ENCODE measurements at places on chromosomes 3 and 15. TPM values are rescaled to one million over a fixed set of nuclear protein-coding genes. Genes with fewer than 3 reads are reported as not detected.

DNA sequence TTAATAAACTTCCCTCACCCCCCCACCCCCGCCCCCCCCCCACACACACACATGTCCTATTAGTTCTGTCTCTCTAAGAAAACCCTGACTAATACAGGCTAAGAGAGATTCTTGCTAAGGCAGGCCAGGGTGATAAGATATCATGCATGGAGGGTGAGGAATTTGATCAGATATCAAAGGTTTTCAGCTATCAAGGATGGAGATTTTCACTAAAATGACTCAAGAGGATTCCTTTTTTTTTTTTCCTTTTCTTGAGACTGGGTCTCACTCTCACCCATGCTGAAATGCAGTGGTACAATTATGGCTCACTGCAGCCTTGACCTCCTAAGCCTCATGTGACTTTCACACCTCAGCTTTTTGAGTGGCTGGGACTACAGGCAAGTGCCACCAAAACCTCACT is 14.9 kb upstream of the SENP7 start:
- no peaks in the 10 kb centered on the region for H3K27me3 ChIP-seq
- no peaks in the 10 kb centered on the region for H3K4me1 ChIP-seq
- no peak overlapping the region for H3K4me3 ChIP-seq
- no peak for DNase-seq
- no peaks in the 10 kb centered on the region for H3K36me3 ChIP-seq

DNA sequence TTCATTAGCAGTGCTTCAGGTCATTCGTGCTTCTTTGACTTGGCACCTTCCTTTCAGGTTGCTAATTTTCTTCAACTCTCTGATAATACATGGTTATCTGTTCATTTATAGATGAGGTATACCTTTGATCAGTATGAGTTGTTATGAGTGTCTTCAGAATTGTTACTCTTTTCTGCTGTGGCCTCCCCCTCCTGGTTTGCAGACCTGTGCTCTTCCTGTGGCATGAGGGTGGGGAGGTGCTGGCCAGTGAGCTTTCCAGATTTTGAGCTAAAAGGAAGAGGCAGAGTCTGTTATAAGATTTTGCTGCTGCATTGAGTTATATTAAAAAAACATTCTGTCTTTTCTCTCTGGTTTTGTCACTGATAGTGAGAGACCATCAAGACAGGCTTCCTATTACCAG is 30.8 kb upstream of the GOLGA6L9 start:
- H3K36me3 ChIP-seq, result no peaks in the 10 kb centered on the region
- H3K27ac ChIP-seq, result no peak overlapping the region
- no peak overlapping the region for H3K4me3 ChIP-seq

DNA sequence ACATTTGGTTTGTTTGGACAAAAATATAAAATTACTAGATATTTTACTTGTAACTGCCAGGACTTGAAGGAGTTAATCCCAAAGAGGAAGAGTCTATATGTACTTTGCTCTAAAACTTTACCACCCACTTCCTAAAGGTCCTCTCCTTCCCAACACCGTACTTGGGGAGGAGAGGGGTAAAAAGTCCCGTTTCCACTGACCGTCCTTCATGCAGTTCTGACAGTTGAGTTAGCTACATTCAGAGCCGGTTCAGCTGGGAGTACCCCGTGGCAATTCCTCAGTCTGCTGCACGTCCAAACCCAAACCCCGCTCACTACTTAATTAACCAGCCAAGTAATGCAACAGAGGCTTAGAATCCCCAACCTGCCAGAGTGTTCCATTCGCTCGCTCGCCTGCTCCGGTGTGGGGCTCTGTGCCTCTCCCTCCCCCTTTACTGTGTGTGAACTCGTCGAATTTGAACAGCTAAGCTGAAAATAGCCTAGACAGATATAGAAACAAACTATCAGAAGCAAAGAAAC is 519.7 kb downstream of the FOXP1 start:
- no peaks in the 10 kb centered on the region for H3K36me3 ChIP-seq
- no peak for DNase-seq
- H3K27ac ChIP-seq, result peak overlapping the region; percentile 99
- peaks cover 15% of the 10 kb centered on the region for H3K4me1 ChIP-seq

DNA sequence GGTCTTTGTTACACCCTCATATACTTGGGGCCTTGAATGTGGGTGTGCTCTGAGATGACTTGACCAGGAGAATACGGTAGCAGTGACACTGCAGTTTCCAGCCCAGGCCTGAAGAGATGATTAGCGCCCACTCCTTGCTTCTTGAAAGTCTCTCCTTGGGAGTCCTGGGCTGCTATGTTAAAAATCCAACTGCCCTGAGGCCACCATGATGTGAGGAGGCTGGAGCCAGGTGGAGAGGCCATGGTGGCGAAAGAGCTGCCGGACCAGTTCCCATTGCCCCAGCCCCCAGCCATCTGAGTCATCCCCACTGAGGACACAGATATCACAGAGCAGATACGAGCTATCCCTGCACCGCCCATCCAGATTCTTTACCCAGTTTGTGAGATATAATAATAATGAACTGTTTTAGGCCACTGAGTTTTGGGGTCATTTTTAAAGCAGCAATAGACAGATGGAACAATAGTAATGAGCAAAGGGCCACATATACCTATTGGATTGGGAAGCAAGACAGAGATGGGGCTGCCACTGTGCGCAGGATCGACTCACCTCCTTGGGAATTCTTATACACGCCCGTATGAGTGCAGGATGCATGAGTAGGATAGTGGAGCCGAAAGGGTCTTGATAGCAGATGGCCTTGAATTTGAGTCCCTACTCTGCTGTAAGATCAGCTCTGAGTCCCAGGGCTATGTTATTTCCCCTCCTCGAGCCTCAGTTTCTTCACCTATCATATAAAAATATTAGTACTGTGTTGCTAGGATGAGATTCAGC is 12.1 kb upstream of the GATA2 start:
- no peaks in the 10 kb centered on the region for H3K27me3 ChIP-seq
- H3K4me1 ChIP-seq, result no peaks in the 10 kb centered on the region
- DNase-seq, result no peak
- H3K4me3 ChIP-seq, result no peak overlapping the region
- H3K36me3 ChIP-seq, result no peaks in the 10 kb centered on the region
- no peak overlapping the region for H3K27ac ChIP-seq

DNA sequence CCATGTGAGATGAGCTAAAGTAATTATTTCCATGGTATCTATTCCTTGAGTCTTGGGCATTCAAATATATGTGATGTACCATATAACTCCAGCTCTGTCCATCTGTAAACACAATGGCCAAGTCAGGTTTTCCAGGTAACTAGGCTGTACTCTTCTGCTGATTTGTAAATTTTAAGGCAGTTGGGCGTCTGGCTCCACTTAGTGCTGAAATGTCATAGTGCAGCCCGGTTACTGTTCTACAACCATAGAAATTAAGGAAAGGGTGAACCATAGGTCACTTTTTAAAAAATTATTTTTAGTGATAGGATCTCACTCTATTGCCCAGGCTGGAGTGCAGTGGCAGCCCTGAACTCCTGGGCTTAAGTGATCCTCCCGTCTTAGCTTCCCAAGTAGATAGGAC is 44.7 kb upstream of the GOLM2 start:
- no peaks in the 10 kb centered on the region for H3K36me3 ChIP-seq
- no peak overlapping the region for H3K27ac ChIP-seq
- H3K4me3 ChIP-seq, result no peak overlapping the region
- no peaks in the 10 kb centered on the region for H3K4me1 ChIP-seq

- H3K4me3 ChIP-seq, result no peak overlapping the region
- no peaks in the 10 kb centered on the region for H3K27me3 ChIP-seq
- DNase-seq, result no peak
- no peak overlapping the region for H3K27ac ChIP-seq
- no peaks in the 10 kb centered on the region for H3K4me1 ChIP-seq
These were observed 652.6 kb downstream of the FHIT start for GRCh38 chr3:60598671-60599070.

DNA sequence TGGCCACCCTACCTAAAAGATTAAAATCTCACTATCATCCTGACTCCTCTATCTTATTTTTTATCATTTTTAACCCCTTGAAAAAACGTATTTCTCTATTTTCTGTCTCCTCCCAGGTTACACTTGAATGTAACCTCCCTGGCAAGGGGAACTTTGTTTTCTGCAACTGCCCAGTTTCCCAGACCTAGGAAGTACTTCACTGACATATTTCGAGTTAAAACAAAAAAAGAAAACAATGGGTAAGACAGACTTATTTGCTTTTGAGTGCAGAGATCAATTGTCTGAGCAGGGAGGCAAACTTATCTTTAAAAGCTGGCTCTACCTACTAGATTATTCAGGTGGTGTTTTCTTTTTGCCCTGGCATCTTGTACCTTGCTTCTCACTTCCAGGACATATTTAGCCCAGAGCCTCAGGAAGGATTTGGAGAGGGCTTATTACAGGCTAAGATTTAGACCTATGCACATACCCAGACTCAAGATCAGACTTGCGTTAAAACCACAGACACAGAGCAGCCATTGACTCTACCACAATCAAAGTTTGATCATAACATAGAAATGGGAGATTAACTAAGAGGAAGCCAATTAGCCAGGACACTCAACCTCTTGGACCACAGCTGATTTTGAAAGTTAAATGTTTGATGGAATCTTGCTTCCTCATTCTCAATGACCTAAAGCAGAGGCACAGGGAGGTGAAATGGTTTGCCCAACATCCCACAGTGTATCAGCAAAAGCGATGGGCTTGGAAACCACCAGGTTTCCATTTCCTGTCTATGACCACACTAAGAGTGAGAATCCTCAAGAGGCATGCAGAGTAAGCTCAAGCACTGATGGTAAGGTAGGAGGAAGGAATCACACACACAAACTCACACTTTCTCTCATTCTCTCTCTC is 169.5 kb upstream of the THBS1 start:
- H3K27me3 ChIP-seq, result no peaks in the 10 kb centered on the region
- H3K4me1 ChIP-seq, result no peaks in the 10 kb centered on the region
- H3K36me3 ChIP-seq, result no peaks in the 10 kb centered on the region
- no peak for DNase-seq

- no peaks in the 10 kb centered on the region for H3K27me3 ChIP-seq
- no peak for DNase-seq
- H3K27ac ChIP-seq, result no peak overlapping the region
- H3K4me1 ChIP-seq, result no peaks in the 10 kb centered on the region
- H3K4me3 ChIP-seq, result no peak overlapping the region
- H3K36me3 ChIP-seq, result no peaks in the 10 kb centered on the region
These were observed 57.9 kb upstream of the DCUN1D1 start for GRCh38 chr3:183038221-183038620.

- no peak for DNase-seq
- no peak overlapping the region for H3K27ac ChIP-seq
- H3K4me3 ChIP-seq, result no peak overlapping the region
- H3K36me3 ChIP-seq, result no peaks in the 10 kb centered on the region
- no peaks in the 10 kb centered on the region for H3K4me1 ChIP-seq
These were observed 184.0 kb downstream of the BCHE start for GRCh38 chr3:165653130-165653778.

DNA sequence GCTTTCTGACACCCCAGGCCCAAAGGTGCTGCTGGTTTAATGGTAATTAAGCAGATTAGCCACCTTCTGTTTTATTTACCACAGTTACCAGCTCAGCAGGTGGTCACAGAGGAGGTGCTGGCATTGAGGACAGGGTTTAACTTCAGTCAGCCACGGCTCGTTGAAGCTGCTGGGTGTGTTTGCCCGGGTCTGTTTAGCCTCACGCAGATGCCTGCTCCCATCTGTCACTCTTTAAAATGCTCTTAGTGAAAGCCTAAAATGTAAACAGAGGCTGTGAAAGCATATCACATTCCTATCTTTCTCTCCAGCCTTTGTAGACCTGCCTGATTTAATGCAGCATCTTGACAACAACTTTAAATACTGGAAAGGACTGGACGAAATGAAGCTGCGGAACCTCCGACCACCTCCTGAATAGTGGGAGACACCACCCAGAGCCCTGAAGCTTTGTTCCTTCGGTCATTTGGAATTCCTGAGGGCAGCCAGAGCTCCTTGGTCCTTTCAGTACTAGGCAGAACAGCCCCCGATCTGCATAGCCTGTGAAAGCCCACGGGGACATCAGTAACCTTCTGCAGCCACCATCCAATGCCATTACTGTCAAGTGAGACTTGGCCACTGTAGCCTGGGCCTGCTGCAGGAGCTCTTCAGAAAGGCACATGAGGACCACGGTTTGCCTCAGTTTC is 156.0 kb downstream of the PDE8A start:
- no peak overlapping the region for H3K27ac ChIP-seq
- no peaks in the 10 kb centered on the region for H3K36me3 ChIP-seq
- H3K27me3 ChIP-seq, result no peaks in the 10 kb centered on the region
- no peak for DNase-seq
- no peak overlapping the region for H3K4me3 ChIP-seq

DNA sequence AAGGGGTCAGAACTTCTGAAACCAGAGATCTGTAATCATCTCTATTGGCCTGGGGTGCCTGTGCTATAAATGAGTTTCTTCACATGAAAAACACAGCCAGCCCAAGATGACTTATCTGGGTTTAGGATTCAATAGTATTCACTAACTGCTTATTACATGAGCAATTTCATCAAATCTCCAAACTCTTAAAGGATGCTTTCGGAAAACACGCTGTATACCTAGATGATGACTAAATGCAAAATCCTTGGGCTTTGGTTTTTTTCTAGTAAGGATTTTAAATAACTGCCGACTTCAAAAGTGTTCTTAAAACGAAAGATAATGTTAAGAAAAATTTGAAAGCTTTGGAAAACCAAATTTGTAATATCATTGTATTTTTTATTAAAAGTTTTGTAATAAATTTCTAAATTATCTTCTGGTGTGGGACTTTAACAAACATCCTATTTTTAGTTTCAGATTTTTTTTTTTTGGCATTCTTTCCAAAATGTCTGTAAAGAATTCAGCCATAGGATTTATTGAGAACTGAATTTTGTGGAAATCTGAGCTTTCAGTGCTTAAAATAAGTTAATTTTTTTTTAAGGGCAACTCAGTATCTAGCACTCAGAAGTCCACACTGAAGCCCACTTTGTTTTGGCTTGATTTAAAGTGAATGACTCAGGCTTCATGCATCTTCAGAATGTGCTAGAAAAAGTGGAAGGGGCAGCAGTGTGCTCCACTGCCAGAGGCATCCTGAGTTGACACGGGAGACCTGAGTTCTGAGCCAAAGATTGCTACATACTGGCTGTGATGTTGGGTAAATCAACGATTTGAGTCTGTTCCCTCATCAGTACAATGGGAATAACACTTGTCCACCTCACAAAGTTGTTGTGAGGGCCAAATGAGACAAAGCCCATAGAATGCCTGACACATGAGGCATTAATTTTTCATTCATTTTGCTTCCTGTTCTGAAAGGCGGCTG is 18.7 kb downstream of the TMEM43 start:
- no peaks in the 10 kb centered on the region for H3K36me3 ChIP-seq
- no peaks in the 10 kb centered on the region for H3K4me1 ChIP-seq

UROC1 gene
- total RNA-seq, result not detected

DUOX2 gene
- 2.5 TPM for total RNA-seq

ROBO1 gene
- 37.6 TPM for total RNA-seq

PCSK6 gene
- total RNA-seq, result 4.4 TPM

HES1 gene
- 174 TPM for total RNA-seq

AP2M1 gene
- 307 TPM for total RNA-seq

COLQ gene
- total RNA-seq, result 3.9 TPM

All from prostate gland (tissue), 2 donors.